ENCODE measurements at places on chromosomes 5 and 9. TPM values are rescaled to one million over a fixed set of nuclear protein-coding genes. Genes with fewer than 3 reads are reported as not detected.

DNA sequence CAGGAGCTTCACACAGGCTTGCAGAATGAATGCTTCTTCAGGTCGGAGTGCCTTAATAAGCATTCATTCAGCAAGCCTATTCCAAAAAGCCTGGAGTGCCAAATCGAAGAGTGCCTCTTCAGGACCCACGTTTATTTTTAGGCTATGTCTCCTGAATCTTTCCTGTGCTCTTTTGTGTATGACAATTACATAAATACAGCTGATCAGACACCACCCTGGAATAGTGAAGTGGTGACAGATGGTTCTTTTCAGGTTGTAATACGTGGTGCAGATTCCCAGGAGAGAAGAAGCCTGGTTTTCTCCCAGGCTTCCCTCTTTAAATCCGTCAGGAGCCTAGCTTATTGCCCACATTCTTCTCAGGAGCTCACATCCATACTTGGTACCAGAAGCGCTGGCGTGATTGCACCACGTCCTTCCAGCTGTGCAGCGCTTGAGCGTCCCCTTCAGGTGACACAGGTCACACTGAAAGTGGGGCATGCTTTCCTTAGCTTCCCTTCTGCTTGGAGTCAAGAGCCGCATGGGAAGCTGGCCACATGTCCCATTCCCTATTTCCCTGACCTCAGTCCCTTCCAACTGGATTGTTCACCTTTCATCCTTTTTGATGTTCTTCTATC is 123.1 kb downstream of the ADCY2 start:
- H3K36me3 ChIP-seq = peaks cover 9% of the 10 kb centered on the region
- no peaks in the 10 kb centered on the region for H3K4me1 ChIP-seq
- DNase-seq = no peak
- H3K27me3 ChIP-seq = no peaks in the 10 kb centered on the region
- no peak overlapping the region for H3K4me3 ChIP-seq
- no peak overlapping the region for H3K27ac ChIP-seq

GRCh38 chr5:1150866-1151265 is 39.0 kb upstream of the SLC12A7 start:
- no peak for DNase-seq
- H3K4me1 ChIP-seq = peaks cover 11% of the 10 kb centered on the region
- no peaks in the 10 kb centered on the region for H3K36me3 ChIP-seq
- no peak overlapping the region for H3K4me3 ChIP-seq
- H3K27ac ChIP-seq = no peak overlapping the region
- H3K27me3 ChIP-seq = peaks cover 38% of the 10 kb centered on the region

DNA sequence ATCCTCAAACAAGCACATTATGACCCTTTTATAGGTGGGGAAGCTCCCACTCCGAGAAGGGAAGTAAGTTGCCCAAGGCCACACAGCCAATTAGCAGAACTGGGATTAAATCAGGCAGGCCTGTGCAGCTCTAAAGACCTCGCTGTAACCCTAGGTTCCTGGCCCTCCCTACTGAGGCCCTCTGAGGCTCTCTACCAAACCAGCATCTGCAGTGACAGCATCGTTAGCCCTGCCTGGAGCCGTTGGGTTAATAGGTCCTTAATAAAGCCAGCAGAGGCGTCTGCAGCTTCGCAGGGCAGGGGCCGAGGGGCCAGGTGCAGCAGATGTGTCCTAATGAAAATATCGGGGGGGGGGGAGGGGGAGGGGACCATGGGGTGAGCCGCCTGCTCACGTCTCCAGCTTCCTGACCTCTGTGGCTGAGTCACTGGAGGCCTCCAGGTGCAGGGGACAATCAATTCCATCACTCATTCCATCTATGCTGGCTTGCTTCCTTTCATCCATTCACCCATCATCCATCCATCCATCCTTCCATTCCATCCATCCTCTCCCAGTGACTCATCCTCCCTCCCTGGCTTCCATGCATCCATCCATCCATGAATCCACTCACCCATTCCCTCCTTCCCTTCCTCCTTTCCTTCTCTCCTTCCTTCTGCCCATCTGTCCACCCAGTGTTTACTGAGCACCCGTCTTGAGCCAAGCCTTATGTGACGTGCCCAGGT is 203.9 kb downstream of the C9orf50 start:
- H3K4me3 ChIP-seq = no peak overlapping the region
- no peaks in the 10 kb centered on the region for H3K36me3 ChIP-seq
- H3K27me3 ChIP-seq = no peaks in the 10 kb centered on the region

DNA sequence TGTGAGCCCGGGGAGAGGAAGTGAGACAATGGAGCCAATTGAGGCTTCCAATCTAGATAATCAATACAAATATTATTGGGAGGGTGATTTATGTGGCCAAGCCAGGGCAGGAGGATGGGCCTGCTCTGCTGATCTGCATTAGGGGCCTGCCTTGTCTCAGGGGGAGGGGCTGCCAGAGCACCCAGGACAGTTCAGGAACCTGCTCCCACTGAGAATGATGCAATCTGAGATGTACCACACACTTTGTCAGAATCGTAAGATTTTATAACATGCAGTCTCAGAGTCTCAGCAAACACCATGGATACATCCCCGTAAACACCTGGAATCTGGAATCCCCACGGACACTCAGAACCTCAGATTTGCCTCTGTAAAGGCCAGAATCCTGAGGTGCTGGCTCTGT is 19.3 kb downstream of the FGF18 start:
- H3K4me1 ChIP-seq = no peaks in the 10 kb centered on the region
- H3K27ac ChIP-seq = no peak overlapping the region
- DNase-seq = no peak
- no peak overlapping the region for H3K4me3 ChIP-seq
- H3K27me3 ChIP-seq = no peaks in the 10 kb centered on the region

Gene TLX3
- total RNA-seq = not detected

Data from tibial nerve (tissue), 4 donors.